NCI-H1436 treated with DMSO at 0.1 percent for 48 hours (cell line): ENCODE measurements at places on chromosomes 7 and 10.

DNA sequence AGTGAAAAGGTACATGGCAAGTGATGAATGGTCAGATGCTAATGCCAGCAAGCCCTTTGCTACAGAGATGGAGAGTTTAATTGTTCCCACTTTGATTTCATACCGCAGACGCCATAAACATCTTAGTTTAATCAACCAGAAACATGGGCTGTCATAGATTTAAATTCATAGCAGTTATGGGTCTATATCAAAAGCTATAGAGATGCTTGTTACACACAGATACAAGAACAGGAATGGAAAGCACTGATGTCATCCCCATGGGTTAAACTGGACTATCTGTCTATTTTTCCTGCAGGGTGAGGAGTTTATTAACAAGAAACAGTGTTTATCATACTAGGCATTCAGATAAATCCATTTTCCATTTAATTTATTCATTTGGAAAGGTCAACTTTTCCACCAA is 409.2 kb downstream of the NRG3 start:
- DNase-seq = no peak

DNA sequence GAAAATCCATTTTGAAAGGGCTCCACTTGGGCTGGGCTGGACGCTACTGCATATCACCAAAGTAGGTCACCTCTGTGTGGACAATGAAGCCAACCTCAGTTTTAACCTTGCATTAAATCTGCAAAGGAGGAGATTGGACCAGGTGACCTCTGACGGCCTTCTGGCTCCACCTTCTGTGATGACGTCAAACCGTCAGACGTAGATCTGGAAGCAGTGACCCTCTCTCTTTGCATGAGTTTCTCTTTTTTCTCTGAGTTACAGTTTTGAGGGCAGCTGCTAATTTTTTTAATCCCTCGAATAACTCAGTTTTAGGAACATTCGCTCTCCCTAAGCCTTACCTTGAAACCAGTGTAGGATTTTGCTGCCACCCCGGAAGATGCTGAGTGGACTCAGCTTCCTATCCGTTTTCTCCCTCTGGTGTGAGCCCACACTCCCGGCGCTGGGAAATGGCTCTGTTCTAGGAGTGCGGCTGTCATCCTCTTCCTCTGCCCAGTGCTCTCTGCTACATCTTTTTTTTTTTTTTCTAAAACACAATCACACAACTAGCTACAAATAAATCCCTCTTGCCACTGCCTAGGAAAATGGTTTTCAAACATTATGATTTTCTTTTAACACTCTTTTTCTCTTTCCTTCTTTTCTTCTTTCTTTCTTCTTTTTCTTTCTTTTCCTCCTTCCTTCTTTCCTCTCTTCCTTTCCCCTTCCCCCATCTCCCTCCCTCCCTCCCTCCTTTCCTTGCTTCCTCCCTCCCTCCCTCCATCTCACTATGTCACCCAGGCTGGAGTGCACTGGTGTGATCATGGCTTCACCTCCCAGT is 27.7 kb upstream of the NMT2 start:
- DNase-seq = no peak

GRCh38 chr7:139650429-139651100 is 127.1 kb downstream of the CLEC2L start:
- no peak for DNase-seq

DNA sequence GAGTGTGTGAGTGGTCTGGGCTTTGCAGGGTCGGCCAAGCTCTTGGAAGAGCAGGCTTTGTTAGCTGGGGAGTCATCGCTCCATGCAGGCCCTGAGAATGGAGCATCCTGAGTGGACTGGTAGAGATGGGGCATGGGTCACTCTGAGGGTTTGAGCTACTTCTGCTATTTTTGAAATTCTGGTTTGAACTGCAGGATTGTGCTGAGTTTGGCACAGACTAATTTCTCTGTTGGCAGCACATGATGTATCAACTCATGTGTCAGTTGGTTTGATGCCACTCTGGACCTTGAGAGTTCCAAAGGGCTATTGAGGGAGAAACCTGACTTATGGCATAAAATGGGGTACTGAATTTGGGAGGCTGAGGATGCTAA is 56.3 kb downstream of the LRMDA start:
- no peak for DNase-seq

DNA sequence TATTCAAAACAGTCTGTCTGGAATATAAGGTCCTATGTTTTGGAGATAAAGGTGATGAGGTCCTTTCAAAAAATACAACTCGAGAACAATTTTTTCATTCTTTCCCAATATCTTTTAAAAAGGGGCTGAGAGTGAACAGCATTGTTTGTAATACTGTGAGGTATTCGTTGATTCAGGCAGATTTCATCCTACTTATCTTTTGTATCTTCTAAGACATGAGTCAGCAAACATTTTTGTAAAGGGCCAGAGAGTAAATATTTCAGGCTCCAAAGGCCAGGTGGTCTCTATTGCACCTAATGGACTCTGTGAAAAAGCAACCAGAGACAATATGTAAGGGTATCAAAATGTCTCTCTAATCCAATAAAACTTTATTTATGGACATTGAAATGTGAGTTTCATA is 8.1 kb upstream of the ANK3 start:
- DNase-seq = no peak

DNA sequence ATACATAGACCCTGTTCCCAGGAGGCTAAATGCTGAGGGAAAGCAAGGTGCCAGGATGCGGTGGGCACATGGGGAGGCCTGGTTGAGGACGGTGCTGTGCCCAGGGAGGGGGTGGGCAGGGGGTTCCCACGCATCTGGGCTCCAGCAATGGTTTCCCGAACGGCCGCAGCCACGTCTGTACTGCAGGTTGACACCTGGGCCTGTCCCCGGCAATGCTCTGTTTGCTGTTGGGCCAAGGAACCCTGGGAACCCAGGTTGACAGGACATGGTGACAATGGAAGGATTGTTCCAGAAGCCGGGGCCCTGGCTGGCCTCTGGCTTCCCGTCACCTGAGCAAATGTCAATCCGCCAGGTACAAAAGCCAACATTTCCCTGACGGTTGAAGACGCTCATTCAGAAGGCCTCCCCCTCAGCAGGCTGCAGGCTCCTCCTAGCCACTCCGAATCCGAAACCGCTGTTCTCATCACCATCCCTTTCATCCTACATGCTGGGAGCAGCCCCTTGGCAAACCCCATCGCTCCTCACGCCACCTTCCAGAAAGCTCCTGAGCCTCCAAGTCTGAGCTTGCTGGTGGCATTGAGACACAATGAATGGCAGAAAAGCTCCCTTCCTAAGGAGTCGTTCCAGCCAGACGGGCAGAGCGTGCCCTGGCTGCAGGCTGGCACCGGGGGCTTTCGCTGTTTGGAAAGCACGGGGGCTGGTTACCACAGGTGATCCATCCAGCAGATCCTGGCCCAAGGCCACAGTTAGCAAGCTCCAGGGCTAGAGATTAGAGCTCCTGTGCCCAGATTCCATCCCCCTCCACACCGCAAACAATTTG is 31.2 kb downstream of the SPOCK2 start:
- no peak for DNase-seq

GRCh38 chr7:158445421-158446175 is 142.0 kb downstream of the PTPRN2 start:
- no peak for DNase-seq

- no peak for DNase-seq
Observed at GRCh38 chr7:13240349-13240748, 552.9 kb downstream of the ARL4A start.

DNA sequence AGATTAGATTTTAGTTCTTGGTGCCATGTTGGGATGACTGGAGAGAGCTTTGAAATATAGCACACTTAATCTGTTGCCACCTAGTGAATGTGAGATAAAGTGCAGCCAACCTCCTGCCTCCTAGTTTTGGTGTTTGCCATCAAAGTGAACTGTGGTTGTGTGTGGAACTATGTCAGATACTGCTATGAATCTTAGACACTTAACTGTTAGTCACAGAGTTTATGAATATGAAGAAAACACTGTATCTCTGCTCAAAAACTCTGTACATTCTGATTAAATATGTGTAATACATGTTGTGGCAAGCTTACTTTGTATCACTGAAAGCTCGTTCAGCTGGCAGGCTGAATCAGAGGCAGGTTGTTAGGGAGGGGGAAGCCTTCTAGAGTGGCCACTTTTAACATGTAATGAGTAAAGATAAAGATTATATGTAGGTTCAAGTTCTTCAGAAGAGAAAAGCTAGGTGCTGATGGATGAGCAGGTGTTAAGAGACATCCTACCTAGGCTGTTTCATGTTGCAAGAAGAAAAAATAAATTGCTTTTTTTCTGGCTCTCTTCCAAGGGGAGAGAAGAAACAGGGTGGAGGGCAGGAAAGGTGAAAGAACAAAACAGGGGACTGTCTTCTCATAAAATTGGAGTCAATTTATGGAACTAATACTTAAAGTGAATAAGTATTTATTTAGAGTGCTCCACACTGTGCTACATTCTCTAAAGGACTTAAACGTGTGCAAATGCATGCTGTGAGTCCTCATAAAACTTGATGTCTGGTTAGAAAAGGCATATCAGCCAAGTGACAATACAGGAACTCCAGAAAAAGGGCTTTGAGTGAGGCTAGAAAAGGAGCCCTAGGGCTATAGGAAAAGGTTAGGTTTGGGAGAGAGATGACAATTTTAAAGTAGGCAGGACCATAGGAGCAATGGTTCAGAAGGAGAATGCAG is 14.1 kb upstream of the LAMB1 start:
- DNase-seq = no peak

DNA sequence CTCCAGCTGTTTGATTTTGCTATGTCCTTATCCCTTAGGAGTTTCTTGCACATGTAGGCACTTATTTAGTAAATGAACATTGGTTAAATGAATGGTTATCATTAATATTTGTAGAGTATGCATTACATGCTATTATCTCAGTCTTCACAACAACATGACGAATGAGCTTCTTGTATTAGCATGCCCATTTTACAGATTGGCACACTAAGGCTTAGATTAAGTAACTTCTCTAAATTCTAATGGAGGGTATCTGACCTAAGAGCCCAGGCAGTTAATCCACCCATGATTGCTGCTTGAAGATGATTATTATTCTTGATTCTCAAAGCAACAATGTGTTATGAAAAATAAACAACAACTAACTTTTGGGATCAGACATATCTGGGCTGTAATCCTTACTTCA is 32.7 kb downstream of the SP8 start:
- no peak for DNase-seq

GRCh38 chr7:3998060-3998459 is 684.0 kb upstream of the FOXK1 start:
- DNase-seq = no peak

- DNase-seq = no peak
Observed at GRCh38 chr7:19121977-19122588, 4.6 kb upstream of the TWIST1 start.

DNA sequence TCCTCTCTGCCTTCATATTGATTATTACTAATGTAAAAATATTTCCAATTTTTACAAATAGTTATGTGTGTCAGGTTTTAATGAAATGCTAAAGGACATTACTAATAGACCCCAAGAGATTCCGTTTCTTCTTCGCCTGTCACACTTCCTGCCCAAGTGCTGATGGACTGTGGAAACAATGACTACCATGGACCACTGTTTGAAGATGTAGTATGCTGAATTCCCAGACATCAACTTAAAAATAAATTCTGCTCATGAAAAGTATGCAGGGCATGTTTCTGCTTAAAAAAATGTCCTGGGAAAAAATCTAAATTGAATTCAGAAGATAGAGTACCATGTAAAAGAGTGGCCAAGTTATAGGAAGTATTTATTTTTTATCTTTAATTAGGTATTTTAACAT is 52.1 kb downstream of the ST7 start:
- no peak for DNase-seq

DNA sequence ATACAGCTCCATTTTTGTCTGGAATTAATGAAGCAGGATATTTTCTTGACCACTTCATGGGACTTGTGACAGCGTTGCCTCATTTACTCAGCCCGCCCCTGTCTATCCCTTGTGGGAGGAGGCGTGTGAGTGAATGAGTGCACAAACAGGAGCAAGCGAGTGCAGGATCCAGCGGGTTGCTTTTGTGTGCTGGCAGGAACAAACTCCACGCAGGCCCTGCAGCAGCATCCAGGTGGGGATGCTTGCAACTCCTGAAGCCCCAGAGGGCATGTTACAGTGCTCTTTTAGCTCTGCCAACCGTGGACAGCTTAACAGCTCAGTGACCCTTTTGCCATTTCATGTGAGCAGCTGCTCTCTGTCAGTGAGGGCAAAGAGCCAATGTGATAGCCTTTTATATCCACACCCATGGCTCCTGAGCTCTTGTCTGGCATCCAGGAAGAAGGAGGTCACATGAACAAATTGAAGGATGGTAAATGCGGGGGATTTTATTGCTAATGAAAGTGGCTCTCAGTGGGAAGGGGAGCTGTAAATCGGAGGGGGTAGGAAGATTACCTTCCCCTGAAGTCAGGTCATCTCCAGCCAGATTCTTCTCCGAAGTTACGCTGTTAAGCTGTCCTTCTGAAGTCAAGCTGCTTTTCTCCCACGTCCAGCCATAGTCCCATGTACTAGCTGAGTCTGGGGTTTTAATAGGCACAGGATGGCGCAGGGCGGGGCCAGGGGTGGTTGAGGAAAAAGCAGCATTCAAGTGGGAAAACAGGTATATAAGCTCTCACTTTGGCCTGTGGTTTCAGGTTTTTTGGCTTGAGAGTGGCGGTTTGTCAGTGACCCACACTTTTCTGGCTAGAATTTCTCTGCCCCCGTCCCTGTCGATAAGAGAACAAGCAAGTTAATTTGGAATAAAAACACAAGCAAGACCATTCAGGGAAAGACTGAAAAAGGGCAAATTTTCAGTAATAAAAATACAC is 714.7 kb upstream of the MBL2 start:
- DNase-seq = no peak

GRCh38 chr10:14478604-14479003 is 147.9 kb upstream of the FRMD4A start:
- no peak for DNase-seq

DNA sequence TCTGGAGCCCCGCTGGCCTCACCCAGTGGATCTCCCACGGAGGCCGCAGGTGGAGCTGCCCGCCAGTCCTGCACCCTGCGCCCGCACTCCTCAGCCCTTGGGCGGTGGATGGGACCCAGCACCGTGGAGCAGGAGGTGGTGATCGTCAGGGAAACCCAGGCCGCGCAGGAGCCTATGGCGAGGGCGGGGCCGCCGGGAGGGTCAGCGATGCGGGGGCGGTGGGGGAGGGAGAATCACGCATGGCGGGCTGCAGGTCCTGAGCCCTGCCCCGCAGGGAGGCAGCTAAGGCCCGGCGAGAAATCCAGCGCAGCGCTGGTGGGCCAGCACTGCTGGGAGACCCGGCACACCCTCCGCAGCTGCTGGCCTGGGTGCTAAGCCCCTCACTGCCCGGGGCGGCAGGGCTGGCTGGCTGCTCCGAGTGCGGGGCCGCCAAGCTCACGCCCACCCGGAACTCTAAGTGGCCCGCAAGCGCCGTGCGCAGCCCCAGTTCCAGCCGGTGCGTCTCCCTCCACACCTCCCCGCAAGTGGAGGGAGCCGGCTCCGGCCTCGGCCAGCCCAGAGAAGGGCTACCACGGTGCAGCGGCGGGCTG is 524.8 kb upstream of the TPK1 start:
- no peak for DNase-seq

- no peak for DNase-seq
Observed at GRCh38 chr10:46328853-46329689, 42.3 kb downstream of the ANTXRL start.

DNA sequence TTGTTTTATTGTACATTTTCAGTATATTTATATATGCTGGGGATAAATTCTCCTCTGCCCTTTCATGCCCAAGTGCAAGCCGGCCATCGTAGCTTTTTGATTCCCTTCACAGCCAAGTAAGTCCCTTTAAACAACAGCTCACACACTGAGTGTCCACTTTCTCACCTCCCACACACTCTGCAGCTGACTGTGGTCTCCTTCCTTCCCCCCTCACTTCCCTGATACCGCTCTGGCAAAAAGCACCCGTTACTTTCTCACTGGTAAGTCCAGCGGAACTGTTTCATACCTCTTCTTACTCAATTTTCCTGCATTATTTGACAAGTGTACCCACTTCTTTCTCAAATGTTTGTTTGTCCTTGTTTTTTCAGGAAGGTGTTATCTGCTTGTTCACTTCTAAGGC is 35.2 kb downstream of the MGAM start:
- no peak for DNase-seq
